Frontal cortex (tissue), 4 donors: ENCODE measurements at places on chromosomes 4 and X.

DNA sequence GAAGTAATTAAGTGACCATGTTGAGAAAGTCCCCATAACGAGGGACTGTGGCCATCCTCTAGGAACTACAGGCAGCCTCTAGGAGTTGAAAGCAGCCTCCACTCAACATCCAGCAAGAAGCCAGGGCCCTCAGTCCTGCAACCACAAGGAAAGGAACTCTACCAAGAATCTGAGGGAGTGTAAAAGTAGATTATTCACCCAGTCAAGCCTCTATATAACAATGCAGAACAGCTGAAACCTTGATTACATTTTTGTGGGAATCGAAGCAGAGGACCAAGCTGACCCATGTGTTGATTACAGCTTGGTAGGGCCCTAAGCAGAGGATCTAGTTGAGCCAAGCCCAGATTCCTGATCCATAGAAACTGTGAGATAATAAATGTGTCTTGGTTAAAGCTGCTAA, 17.1 kb downstream of the RPS6KA6 start:
- no peak for DNase-seq

- no peak for DNase-seq
Measured at GRCh38 chrX:13380211-13380610, 60.4 kb upstream of the ATXN3L start.

GRCh38 chrX:141221611-141222010, 20.7 kb downstream of the SPANXC start:
- no peak for DNase-seq

- DNase-seq = no peak
Measured at GRCh38 chr4:3338976-3339531, 46.2 kb downstream of the RGS12 start.

GRCh38 chrX:17859609-17860178, 1.4 kb downstream of the RAI2 start:
- DNase-seq = no peak

- no peak for DNase-seq
Measured at GRCh38 chr4:185782523-185782922, 29.5 kb downstream of the SORBS2 start.

DNA sequence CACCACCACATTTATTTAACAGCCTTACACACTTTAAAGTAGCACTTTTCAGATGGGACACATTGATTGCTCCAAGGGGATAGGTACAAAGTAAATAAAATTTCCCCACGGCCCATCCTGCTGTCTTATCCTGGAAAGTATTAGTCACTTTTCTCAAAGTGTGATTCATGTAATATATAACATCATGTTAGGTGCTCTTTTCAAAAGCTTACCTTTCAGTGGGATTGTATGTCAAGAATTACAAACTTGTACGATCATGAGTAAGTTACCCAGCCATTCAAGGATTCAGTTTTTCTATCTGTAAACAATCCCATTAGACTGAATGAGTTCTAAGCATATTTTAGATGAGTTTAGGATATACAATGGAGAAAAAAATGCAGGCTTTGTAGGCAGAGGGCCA, 876.6 kb upstream of the GRID2 start:
- DNase-seq = no peak

DNA sequence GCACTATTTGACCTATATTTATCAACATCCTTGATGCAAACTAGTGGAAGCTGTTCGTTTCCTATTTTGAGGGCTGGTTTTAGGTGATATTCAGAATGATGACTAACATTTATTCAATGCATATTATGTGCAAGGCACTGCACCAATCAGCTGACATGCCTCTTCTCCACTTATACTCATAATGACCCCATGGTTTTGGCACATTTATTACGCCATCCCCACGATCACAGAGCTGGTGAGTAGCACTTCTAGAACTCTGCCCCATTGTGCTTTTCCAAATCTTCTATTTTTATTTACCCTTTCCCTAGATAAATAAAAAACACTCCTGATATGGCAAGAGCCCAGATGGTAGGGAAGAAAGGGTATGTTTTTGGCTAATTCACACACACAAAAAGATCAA, 13.1 kb downstream of the SCML1 start:
- DNase-seq = no peak

DNA sequence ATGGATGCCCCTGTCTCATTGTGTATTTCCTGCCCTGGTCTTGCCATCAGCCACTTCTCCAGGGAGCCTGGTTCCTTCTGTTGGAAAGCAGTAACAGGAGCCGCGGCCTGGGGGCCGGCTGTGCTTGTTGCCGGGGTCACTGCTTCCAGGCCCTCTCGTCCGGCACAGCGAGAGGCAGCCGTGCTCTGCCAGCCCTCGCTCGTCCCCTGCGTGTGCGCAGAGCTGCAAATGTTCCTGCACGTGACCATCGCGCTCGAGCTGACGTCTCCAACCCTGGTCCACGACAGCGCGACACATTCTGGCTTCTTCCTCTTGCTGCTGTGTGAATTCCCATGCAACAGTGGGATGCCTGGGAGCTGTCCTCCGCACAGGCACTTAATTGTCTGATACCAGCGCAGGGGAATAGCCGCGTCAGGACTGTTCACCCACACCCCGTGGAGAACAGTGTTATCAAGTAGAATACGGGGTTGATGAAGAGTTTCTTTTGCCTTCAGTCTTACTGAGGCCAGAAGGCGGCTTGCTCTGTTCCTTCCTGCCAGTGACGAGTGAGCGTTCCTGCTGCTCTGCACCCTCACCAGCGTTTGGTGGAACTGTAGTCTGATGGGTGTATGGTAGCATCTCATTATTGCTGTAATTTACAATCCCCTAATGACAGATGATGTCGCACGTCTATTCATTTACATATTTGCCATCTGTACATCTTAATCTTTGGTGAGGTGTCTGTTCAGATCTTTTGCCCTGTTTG, 12.3 kb downstream of the PDE6B start:
- DNase-seq = no peak

GRCh38 chr4:169774466-169775445, 17.0 kb upstream of the HPF1 start:
- no peak for DNase-seq
